ENCODE measurements at places on chromosomes 7 and 10. TPM values are rescaled to one million over a fixed set of nuclear protein-coding genes. Genes with fewer than 3 reads are reported as not detected.
A peak's percentile ranks its signal among the peaks of the same experiment; 100 is the strongest.

GRCh38 chr10:48800007-48800675, 115.5 kb downstream of the WDFY4 start:
- no peaks in the 10 kb centered on the region for H3K36me3 ChIP-seq
- no peak for DNase-seq
- no peak overlapping the region for H3K4me3 ChIP-seq
- H3K27ac ChIP-seq, result no peak overlapping the region
- H3K4me1 ChIP-seq, result no peaks in the 10 kb centered on the region
- H3K27me3 ChIP-seq, result no peaks in the 10 kb centered on the region

- no peaks in the 10 kb centered on the region for H3K36me3 ChIP-seq
- H3K4me3 ChIP-seq, result no peak overlapping the region
- DNase-seq, result no peak
- H3K27me3 ChIP-seq, result no peaks in the 10 kb centered on the region
- no peaks in the 10 kb centered on the region for H3K4me1 ChIP-seq
These were observed 322.1 kb upstream of the RNF32 start for GRCh38 chr7:156318426-156318825.

C7orf33 gene
- not detected for total RNA-seq

GRCh38 chr10:100896876-100897461, 15.8 kb upstream of the SLF2 start:
- no peaks in the 10 kb centered on the region for H3K36me3 ChIP-seq
- no peaks in the 10 kb centered on the region for H3K4me1 ChIP-seq
- DNase-seq, result no peak
- H3K27ac ChIP-seq, result no peak overlapping the region

DNA sequence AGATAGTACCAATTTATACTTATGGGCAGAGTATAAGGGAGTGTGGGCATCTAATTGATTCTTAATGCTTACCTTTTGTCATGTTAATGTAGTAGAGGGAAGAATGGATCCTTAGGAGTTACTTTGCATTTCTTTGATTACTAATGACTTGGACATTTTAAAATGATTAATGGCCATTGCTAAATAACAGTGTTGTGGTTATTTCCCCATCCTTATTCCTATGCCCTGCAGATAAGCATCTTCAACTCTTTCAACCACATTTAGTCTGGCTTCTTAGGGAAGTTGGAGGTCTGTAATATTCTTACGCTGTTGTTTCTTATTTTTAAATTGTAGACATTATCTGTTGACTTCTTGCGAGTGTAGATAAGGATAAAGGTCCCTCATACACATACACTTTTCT, 37.2 kb downstream of the KAT6B start:
- no peak overlapping the region for H3K4me3 ChIP-seq
- no peak for DNase-seq
- no peak overlapping the region for H3K27ac ChIP-seq
- H3K36me3 ChIP-seq, result no peaks in the 10 kb centered on the region

DNA sequence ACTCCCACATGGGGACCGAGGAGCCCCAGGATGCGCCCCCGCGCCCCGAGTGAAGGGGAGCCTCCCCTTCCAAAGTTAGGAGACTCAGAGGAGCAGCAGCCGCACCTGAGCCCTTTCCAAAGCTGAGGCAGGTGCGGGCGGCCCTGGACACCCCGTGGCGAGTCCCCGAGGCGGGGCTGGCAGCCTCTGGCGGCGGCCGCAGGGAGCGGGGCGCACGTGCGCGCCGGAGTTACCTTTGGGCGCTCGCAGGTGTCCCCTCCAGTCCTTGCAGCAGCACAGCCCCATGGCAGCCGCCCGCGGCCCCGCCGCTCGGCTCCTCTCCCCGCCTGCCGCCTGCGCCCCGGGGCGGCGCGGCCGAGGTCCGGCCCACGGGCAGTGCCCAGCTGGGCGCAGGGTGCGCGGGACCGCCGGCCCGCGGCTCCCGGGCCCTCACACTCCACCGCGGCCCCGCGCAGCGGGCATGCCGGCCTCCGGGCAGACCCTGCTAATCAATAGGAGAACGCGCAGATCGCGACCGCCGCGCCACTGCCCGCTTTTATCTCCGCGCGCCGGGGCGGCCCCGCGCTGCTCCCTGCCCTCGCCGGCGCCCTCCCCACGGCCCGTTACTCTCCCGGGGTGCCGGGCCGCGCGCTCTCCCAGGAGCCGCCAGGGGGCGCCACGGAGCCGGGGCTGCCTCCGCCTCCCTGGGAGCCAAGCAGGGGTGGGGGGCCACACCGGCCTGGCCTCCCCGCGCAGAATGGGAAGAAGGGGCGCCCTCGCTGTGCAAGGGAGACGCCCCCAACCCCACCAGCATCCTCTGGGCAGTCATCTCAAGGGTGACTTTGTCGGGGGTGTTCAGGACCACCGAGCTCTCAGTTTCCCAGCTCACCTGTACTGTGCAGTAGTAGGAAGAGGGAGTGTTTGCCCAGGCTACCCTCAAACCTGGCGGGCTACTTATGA, 80.8 kb downstream of the ARHGAP22 start:
- H3K27me3 ChIP-seq, result no peaks in the 10 kb centered on the region
- DNase-seq, result peak; percentile 62
- no peaks in the 10 kb centered on the region for H3K36me3 ChIP-seq
- H3K4me3 ChIP-seq, result peak overlapping the region; percentile 48
- H3K27ac ChIP-seq, result no peak overlapping the region

KNDC1 gene
- total RNA-seq, result 8.7 TPM

DNA sequence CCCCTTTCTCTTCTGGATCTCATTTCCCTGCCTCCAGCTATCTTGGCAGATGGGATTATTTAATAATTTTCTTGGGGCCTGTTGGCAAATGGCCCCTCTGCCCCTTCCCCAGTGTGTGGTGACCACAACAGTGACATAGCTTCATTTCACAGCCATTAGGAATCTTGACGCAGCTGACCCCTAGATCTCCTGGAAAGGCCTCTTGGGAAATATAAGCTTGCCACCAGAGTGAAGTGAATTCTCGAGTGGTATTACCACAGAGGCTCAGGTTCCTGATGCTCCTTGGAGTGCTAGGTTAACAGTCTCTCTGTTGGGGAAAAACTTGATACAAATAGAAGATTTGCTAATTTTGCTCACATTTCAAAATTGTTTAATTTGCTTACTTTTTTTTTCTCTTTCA, 57.8 kb downstream of the AUTS2 start:
- H3K27me3 ChIP-seq, result no peaks in the 10 kb centered on the region
- H3K27ac ChIP-seq, result no peak overlapping the region
- H3K4me1 ChIP-seq, result no peaks in the 10 kb centered on the region
- DNase-seq, result no peak

DNA sequence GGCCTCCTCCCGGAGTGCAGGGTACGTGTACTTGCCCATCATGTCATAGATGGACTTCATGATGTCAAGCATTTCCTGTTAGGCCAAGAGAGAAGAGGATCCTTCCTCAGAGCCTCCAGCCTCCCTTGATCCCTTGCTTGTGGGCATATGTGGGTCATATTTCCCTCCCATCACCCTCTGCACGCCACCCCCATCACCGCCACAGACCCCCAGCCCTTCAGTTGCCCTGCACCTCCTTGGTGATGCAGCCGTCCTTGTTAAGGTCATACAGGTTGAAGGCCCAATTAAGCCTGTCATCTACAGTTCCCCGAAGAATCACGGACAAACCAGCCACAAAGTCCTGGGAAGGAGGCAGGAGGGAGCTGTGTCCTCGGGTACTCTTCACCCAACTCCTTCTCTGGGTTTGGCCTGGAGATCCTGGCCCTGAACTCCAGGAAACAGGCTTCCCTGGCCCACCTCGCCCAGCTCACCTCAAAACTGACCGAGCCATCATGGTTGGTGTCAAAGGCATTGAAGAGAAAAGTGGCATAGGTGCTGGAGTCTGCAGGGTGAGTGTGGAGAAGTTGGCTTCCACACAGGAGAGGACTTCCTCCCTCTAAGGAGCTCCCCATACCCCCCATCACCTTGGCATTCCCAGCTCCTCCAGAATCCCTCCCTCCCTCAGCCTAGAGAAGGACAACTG, 9.8 kb upstream of the OGA start:
- no peak overlapping the region for H3K27ac ChIP-seq
- peak; percentile 37 for DNase-seq
- no peak overlapping the region for H3K4me3 ChIP-seq
- H3K27me3 ChIP-seq, result no peaks in the 10 kb centered on the region

Data from kidney (tissue), 22 donors.